ENCODE measurements at places on chromosomes 11 and 22.

DNA sequence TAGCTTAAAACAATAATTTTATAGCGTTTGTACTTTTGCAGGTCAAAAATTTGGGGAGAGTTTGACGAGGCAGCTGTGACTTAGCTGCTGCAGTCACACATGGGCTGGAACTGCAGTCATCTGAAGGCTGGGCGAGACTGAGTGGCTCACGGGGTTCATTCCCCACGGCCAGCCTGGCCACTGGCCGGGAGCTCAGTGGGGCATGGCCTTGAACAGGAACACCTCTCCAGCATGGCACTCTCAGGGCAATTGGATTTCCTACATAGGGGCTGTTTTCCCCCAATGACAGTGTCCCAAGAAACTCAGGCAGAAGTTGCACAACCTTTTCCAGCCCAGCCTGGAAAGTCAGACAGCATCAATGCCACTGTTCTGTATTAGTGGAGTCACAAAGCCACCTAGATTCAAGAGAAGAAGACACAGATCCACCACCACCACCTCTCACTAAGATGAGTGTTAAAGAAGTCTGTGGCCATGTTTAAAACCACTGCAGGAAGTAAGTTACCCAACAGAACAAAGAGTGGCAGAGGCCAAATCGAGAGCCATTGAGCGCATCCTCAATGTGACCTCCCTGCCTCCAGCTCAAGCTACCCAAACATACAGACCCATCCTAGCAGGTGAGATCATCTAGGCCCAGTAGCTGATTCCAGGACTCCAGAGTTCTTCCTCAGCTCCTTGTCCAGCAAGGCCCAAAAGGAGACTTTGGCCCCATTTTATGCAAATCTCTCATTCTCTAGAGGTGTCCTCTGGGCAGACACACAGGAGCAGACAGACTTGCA is 618.7 kb upstream of the CADM1 start:
- DNase-seq, result no peak

- no peak for DNase-seq
These were observed 39.0 kb downstream of the BMAL1 start for GRCh38 chr11:13316528-13316961.

GRCh38 chr11:22049276-22049675 is 143.6 kb upstream of the ANO5 start:
- no peak for DNase-seq

DNA sequence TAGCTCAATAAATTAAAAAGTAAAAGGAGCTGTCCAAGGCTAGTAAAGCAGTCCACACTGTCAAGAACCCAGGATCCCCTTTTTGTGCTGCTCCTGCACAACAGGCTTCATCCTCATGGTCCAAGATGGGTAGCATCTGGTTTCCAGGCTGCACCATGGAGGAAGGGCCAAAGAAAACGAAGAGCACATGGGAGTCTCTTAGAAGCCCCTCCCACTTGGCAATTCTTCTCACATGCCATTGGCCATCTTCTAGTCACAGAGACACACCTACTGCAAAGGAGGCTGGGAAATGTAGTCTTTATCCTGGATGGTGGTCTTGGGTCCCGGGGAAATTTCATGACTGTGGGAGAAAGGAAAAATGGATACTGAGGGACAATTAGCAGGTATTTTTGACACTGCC is 37.8 kb downstream of the PRR5L start:
- peak; percentile 42 for DNase-seq

DNA sequence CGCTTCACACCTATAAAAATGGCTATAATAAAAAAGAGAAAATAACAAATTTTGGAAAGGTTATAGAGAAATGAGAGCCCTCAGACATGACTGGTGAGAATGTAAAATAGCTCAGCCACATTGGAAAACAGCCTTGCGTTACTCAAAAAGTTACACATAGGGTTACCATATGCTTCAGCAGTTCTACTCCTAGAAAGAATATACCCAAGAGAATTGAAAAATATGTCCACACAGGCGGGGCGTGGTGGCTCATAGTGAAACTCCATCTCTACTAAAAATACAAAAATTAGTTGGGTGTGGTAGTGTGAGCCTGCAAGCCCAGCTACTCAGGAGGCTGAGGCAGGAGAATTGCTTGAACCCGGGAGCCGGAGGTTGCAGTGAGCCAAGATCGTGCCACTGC is 7.6 kb upstream of the JHY start:
- DNase-seq, result no peak
